Glomerular endothelial cell (primary cell): ENCODE measurements at places on chromosomes 4 and X. TPM values are rescaled to one million over a fixed set of nuclear protein-coding genes. Genes with fewer than 3 reads are reported as not detected.

XAGE1A gene
- not detected in 2 replicates for total RNA-seq

TNMD gene
- total RNA-seq, result not detected in 2 replicates

DNA sequence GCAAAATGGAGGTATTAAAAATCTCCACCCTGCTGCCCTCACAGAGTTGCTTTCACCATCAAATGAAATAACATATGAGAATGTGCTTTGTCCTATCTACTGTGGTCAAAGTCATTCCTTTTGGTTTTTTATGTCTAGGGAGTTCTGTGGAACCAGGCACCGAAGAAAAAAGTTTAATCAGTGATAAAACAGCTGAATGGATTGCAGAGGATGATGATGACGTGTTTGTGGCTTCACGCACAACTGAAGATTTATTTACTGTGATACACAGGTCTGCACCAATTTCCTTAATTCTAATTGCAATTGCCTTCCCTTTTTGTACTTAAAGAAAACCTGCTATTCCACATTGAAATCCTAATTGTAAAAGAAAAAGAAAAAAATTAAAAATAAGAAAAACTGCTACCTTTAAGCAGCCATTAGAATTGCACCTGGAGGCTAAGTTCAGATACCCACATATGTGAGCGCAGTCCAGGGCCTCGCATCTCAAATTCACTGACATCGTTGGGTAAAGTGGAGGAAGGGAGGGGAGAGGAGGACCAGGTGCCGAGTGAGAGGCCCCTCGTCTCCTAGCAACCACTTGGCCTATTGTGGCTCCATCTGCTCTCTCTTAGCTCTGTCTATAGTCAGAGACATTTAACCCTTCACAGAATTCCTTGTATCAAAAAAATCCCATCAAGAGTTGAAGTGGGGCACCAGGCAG, 10.5 kb upstream of the RTL5 start:
- DNase-seq, result no peak

DNA sequence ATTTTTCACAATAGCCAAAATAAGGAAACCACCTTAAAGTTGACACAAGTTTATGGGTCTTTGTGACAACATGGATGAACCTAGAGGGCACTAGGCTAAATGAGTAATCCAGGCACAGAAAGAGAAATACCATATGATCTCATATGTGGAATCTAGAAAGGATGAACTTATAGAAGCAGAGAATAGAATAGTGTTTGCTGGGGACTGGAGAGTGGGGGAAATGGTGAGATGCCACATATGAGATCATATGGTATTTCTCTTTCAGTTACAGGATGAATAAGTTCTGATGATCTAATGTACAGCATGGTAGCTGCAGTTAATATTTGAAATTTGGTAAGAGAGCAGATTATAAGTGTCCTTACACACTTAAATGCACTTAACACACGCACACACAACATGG, 35.9 kb downstream of the F8A2 start:
- DNase-seq, result no peak

DNA sequence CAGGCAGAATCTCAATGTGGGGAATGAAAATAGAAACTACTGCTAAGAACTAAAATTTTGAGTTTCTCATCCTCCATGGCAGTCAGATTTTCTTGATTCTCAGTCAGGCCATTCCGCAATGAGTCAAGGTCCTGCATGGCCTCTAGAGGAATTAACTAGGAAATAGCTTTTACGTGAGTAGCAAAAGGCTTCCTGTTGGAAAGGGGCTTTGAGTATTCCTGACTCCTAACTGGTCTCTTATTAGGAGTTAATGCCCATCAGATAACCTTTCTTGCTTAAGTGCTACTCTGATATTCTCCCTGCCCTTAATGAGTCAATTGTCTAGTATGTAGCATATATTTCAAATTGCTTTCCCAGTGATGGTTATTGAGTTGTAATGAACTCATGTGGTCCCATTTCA, 65.7 kb upstream of the ARHGAP24 start:
- peak; percentile 71 for DNase-seq

GRCh38 chr4:127479031-127479622, 153.6 kb upstream of the INTU start:
- peak; percentile 25 for DNase-seq

CHRNA9 gene
- total RNA-seq, result not detected in 2 replicates

GRCh38 chrX:75892749-75893148, 107.7 kb upstream of the MAGEE2 start:
- no peak for DNase-seq

DNA sequence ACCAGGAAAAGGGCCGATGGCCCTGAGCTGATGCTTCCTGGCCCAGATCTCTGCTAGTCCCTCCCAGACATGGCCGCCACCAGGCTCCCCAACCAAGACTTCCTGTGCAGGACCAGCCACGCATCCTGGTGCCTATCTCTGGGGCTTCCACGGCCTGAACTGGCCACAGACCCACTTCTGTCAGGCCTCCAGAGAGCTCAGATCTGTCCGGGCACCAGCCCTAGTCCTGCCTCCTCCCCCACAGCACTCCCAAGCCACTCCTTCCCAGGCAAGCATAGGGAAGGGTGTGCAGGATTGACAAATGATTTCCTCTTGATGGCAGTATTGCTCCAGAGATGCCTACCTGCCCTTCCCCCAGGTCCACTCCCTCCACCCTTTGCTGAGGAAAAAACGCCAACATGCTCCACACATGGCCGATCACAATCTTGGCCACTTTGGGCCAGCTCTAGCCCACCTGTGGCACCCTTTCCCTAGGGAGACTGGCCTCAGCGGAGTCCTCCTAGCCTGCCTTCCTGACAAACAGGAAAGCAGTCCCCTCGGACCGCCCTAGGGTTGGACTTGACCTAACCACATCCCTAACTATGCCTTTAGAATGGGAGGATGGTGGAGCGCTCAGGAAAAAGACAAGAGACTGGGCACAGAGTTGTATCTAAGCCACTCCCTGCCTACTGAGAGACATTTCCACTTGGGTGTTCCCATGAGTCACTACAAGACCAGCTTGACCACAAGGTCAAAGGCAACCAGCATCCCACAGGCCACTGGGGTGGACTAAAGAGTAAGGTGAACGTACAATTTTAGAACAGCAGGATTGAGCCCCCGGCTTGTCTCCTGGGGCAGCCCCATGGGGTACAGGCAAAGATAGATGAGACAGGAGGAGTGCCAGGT, 277.5 kb upstream of the AGTR2 start:
- no peak for DNase-seq

- no peak for DNase-seq
Measured at GRCh38 chr4:67055319-67055718, 490.0 kb downstream of the CENPC start.

DNA sequence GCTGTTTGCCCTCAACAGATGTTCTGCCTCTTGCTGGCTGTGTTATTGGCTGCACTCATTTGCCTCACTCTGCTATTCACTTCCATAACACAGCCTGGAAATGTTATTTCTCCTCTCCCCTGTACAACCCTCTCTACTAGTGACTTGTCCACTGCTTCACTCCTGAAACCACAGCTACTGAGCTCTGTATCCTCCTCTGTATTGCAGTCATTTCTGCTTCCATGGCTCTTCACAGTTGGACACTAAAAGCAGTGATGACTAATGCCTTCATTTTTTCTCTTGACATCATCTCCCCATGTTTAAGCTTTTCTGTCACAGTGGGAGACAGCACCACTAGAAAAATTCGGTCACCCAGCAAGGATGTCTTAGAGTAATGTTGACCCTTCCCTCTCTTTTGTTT, 123.0 kb upstream of the PPP1R2C start:
- DNase-seq, result no peak

DNA sequence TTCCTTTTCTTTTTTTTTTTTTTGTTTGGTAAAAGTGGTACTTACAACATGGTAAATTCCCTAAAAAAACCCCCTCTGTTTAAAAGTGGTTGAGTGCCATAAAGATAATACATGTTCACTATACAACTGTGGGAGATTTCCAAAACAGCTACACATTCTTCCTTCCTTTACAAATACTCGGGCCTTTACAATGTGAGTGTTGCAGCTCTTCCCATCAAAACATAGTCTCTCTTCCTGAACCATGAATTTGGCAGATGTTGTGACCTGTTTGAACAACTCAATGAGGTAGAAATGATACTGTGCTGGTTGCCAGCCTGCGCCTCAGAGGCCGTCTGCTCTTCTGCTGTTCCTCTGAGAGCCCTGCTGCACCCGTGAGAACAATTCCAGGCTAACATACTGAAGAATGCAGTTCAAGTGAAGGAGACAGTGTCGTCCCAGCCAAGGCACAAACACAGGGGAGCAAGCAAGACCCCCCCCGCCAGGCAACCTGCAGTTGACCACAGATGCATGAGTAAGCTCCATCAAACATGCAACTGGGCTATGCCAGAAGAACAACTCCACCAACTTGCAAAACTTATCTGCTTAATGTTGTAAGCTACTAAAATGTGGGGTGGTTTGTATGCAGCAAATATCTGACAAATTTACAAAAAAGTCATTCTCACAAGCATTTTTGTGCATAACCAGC, 645.0 kb downstream of the PCDH7 start:
- DNase-seq, result no peak

GRCh38 chr4:109383823-109384222, 49.8 kb upstream of the SEC24B start:
- DNase-seq, result no peak

DNA sequence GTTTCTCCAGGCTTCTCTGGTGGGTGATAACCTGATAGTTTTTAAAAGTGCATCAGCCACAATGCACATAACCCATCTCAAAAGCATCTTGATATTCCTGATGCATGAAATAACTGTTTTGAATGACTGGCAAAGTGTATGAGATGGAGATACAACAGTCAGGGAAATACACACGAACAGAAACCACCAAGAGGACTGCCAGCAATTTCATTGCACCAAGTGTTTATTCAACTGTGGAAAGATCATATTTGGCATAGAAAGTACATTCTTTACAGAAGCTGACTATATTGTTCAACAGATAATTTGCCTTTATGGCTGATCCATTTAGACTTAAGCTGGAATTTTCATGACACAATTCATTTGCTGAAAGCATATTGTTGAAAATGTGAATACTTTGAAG, 139.5 kb downstream of the SLIT2 start:
- no peak for DNase-seq

NWD2 gene
- total RNA-seq, result not detected in 2 replicates

GRCh38 chr4:101655857-101656256, 134.7 kb upstream of the BANK1 start:
- DNase-seq, result no peak

GRCh38 chrX:13816643-13817627, at the start of gene GPM6B:
GPM6B (minus strand) TSS chrX:13817093; CDS start chrX:13816904, 189 bp downstream.
- no peak for DNase-seq

GABRA4 gene
- not detected in 2 replicates for total RNA-seq

DNA sequence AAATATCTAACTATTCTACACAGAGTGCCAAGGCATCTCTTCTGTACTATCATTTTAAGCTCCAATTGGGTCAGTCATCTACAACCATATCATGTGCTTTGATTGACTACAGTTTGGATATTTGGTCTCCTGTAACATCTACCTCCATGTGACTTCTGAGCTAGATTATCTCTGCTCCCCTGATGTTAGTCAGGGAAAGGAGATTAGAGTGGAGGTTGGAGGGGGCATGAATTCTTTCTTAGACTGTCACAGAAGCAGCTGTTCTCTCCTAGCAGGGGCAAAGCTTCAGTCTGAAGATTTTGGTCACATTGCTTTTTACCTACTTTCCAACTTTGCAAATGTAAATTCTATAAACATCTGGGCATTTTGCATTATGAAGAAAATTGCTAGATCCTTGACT, 62.6 kb upstream of the C4orf54 start:
- DNase-seq, result no peak

- no peak for DNase-seq
Measured at GRCh38 chr4:86582410-86582809, 11.7 kb upstream of the PTPN13 start.

GRCh38 chrX:41445781-41446358, 1.3 kb upstream of the NYX start:
- no peak for DNase-seq

GRCh38 chr4:78386679-78387078, 164.9 kb upstream of the ANXA3 start:
- no peak for DNase-seq

- DNase-seq, result no peak
Measured at GRCh38 chr4:40722576-40723161, 27.1 kb upstream of the NSUN7 start.

SOWAHD gene
- total RNA-seq, result not detected in 2 replicates

DNA sequence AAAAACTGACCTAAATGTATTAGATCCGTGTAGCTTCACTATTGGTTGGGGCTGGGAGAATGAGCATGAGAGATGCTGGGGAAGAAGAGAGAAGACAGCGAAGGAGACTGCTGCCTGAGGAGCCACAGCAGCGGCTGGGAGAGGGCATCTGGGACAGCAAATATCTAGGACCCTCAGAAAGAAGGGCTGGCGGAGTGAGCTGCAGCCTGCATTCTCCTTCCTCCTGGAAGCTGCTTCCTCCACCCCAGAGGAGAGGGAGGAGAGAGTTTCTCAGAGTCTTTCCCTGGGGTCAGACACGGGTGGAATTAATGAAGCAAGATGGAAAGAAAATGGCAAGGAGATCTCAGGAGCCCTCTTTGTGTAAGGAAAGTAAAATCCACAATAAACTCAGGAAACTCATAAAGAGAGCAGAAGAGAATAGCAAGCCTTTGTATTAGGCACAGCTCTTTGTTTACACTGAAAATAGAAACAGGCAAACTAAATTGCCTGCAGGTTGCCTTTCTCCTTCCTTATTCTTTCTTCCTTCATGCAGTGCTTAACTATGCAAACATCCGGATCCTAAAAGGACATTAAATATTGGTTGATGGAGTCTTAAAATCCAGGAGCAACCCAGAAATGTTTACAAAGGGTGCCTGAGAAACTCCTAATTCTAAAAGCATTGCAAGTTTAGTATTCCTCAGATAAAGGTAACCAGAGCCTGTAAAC, 130.3 kb upstream of the GALNT7 start:
- no peak for DNase-seq

GRCh38 chr4:7486101-7486500, 51.4 kb upstream of the PSAPL1 start:
- DNase-seq, result no peak

- no peak for DNase-seq
Measured at GRCh38 chrX:125326599-125326998, 6.9 kb downstream of the TEX13C start.

CRLF2 gene
- total RNA-seq, result not detected in 2 replicates
